Daoy (cell line): ENCODE measurements at places on chromosomes 3 and 15. TPM values are rescaled to one million over a fixed set of nuclear protein-coding genes. Genes with fewer than 3 reads are reported as not detected.

DNA sequence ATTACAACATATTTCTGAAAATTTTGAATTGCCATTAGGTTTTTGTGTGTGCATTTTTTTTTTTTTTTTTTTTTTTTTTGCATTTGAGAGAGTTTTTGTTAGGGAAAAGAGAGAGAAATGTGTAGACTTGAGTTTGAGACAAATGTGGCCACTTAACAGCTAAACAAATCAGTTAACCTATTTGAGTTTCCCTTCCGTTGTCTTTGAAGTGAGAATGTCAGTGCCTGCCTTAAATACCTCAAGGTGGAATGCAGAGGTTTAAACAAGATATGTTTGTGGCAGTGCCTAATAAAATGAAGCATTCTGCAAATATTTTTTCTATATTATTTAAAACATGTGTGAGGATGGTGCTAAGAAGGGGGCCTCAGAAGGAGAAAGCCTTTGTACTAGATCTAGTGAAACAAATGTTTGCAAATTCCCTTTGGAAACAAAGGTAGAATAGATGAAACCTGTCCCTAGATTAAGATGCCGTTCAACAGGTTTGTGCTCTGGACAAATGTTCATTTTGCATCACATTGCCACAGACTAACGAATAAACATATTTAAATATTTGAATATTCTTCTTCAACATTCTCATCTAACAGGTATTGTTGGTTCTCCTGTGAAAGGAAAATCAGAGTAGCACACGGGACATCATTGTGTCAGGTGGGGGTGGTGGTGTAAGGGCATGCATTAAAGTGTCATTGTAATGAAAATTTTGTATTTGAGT, 80.7 kb downstream of the SATB1 start:
- no peak for DNase-seq

XCR1 gene
- total RNA-seq: not detected in 2 replicates

DNA sequence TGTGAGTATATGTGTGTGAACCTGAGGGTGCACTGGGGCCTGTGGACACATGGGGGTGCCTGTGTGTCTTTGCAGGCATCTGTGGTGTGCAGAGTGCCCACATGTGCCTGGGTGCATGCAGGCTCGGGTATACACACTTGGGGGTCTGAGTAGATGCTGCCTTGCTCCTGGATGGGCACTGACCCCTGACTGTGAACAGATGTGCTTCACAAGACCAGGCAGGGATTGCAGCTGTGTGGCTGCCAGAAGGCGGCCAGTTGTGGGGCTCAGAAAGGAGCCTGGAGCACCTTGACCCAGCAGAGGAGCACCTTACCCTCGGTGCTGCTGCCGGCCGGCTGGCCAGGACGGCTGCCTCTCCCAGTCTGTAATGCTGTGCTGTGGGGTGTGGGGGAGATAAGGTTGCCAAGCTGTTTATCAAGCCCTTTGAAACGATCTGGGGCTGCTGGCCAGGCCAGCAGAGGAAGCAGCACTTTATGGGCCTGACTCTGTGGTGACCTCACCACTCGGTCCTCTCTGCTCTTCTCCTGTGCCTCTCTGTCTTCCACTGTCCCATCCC, 55.5 kb upstream of the MRPS22 start:
- no peak for DNase-seq

DNA sequence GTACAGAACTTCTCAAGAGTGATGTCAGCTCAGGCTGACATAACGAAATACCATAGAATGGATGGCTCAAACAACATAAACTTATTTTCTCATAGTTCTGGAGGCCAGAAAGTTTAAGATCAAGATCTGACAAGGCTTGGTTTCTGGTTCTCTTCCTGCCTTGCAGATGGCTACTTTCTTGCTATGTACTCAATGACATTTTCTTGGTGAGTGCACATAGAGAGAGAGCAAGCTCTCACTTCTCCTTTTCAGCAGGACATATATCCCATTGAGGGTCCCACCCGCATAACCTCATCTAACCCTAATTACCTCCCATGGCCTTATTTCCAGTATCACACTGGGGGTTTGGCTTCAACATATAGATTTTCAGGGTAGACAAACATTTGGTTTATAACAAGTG, 1072.1 kb downstream of the PLOD2 start:
- DNase-seq: no peak

PP2D1 gene
- not detected in 2 replicates for total RNA-seq

LRTM1 gene
- not detected in 2 replicates for total RNA-seq

KCNAB1 gene
- total RNA-seq: 2.6 TPM in 1 of 2 replicates, not detected in the other

GRCh38 chr3:46367811-46368210, 2.9 kb upstream of the CCR5 start:
- no peak for DNase-seq

CNTN3 gene
- total RNA-seq: 0.09 and 0.34 TPM in 2 replicates

DNASE1L3 gene
- total RNA-seq: not detected in 2 replicates

DNA sequence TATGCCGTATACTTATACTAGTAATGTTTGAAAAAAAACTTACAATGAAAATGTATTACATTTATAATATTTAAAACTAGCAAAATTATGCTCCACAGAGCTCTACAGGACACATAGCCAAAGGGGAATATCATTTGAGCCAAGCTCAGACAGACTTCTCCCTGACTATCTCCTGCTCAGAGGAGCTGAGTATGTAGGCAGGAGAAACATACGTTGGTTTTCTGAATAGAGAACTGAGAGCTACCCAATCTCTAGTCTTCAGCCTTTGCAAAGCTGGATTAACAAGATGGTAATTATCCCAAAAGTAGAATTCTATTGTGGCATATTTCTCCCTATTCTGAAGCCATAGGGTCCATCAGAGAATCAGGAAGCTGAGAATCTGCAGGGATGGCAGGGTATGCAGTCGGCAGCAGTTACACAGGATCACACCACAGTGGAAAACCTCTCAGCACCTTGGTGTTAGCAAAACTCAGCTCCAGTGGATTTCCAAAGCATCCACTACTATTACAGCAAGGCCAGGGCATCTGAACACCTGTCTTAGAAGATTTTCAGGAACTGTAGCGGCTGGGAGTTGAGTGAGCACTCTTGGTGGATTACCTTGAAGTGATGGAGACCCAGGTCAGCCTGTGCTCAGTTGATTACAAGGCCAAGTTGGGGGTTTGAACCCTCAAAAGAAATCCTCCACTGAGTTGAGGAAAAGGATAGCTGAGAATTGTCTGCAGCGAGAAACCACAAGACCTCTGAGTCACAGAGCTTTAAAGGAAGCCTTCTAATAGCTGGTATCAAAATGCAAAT, 30.1 kb downstream of the GPR15 start:
- peak; percentile 58 for DNase-seq

GRCh38 chr15:60076045-60076444, 71.9 kb downstream of the FOXB1 start:
- DNase-seq: no peak

SPINT1 gene
- 2.6 and 3.8 TPM in 2 replicates for total RNA-seq

DNA sequence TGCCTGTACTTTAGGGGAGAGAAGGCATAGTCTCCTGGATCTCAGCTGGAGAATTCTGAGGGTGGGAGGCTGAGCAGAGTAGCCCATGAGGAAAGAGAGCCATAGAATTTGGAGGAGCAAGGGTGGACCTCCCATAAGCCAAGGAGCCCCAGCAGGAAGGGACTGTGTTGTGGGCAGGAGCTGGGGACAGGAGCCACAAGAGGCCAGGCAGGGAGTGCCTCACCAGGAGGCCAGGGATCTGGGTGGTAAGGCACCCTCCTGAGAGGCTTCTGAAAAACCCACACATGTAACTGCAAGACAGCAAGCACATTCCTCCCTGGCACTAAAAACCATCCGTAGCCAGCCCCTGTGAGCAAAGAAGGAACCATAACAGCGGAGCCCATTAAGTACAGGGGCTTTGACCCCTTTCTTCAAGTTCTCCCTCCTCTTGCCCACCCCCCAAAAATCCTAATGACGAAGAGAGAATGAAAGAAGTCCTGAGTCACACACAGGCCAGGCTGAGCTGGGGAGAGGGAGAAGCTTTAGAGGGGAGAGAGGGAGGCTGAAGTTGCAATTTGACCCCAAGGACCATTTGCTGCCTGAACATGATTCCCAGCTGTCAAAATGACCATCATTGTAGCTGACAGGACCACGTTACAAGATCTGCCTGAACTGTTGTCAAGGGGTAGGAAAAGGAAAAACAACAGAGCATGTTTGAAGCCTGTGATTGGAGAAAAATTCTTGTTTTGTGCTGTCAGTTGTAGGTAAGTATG, 82.6 kb downstream of the TRIM42 start:
- DNase-seq: no peak

DNA sequence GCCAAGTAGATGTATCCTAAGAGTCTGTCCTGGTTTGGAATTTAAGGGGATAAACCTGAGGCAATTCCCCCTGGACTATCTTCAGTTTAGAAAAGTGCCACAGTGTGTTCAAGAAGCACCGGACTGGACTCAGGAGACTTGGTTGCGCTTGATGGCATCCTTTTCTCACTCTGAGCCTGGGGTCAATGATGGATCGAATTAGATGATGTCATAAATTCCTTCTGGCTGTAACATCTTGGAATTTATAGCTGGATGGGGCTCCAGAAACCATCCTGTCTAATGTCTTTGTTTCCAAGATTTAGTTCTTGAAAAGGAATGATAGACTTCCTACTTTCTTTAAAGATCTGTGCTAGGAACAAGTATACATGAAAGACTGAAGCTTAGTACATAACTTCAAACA, 280.6 kb downstream of the LPP start:
- no peak for DNase-seq

GRCh38 chr3:130412991-130413560, 67.6 kb downstream of the COL6A5 start:
- DNase-seq: no peak

DNA sequence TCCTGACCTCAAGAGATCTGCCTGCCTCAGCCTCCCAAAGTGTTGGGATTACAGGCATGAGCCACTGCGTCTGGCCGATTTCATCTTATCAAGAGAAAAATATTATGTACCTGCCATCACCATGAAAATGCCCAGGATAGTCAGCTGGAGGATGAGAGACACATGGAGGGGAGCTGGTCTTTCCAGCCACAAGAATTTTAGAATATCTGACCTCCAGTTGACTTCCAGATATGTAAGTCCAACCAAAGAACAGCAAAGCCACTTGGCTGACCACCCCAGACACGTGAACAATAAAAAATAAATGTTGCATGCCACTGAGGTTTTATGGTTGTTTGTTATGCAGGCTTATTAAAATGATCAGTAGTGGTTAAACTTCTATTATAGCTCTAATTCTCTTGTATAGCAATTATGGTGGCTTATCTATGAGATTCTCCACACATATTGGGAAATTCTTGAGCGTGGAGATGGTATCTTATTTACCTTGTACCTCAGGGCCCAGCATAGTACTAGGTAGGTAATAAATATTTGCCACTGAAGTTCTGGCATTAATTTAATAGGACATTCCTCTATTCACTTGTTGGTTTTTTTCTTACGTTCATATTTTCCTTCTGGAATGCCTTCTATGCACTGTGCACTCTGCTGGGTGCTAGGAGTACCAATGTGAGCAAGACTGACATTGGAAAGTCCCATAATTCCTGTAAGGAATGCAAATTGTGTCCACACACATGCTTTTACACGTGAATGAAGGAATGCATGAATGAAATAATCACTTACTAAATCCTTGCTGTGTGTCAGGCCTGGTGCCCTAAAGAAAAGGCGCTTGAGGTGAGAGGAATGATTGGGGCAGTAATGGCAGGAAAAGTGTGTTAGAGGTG, 77.6 kb downstream of the EDEM1 start:
- no peak for DNase-seq

GRCh38 chr3:134468519-134468918, 17.3 kb downstream of the ANAPC13 start:
- DNase-seq: no peak

DNA sequence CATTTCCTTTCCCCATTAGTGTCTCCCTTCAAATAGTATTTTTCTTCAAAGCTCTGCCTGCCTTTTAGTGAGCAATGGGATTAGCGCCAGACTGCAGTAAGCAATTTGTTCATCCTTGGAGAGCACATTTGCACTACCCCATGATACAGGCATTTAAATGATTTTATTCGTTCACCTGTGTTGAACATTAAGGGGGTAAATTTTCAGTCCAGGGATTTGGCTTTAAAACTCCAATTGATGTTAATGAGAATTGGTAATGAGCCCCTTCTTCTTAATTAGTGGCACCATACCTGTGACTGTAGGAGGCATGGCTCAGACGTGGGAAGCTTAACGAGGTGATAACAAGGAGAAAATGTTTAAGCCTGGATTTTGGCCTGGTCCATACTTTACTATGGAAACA, 161.4 kb upstream of the NANOGP8 start:
- no peak for DNase-seq
